CD4-positive, alpha-beta T cell treated with Interleukin-6 at 100 ng/mL for 8 hours (primary cell): ENCODE measurements at places on chromosomes 2 and 18.

GRCh38 chr2:75199428-75200011, at the start of gene TACR1:
TSS of gene TACR1 (minus strand) at chr2:75199520. CDS start at chr2:75198934, 586 bp downstream.
- peak; percentile 8 for DNase-seq

DNA sequence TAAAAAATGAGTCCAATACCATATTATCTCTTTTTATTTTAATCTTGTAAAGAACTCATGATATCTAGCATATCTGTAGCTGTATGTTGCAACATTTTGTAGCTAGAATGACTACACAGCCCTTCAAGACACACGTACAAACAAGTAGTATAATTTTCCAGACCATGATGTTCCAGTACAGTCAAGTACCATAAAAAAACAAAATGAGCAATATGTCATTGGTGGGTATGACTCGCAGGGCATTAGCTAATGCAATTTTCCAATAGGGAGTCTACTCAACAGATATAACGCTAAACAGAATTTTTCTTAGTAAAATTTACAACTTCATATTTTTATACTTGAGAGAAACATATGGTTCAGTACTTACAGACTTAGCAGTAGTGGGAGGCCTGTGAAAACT, 53.6 kb upstream of the UGP2 start:
- no peak for DNase-seq

DNA sequence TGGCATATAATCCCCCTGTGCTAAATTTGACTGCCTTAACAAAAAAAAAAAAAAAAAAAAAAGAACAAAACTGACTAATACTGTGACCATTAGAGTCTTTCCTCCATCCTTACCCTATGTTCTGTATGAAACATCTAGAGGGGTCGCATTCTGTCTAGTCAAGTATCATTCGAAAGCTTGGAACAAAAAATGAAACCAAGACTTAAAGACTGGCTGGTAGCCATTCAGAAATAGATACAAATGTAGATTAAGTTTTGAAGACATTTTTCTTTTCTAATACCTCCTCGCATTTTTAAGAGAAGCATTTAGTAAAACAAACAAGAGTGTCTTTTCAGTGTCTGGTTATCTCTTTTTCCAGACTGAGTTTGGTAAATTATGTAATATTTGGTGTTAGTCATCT, 66.7 kb downstream of the SPATS2L start:
- no peak for DNase-seq

DNA sequence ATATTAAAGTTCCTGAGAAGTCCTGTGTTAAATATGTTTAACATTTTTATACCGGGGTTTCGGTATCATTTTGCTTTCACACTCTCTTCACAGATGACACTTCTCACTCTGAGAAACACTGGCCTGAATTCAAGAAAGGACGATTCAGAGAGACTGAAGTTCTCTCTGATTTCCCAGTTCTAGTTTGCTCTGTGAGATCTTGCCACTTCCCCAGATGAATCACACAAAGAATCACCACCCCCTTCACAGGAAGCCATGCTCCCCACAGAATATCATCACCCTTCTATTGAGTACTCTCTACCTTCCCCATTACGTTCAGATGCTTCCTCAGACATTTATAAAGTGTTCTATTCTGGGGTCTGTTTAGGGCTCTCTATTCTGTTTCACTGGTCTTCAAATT, 16.1 kb upstream of the CD207 start:
- peak; percentile 41 for DNase-seq

DNA sequence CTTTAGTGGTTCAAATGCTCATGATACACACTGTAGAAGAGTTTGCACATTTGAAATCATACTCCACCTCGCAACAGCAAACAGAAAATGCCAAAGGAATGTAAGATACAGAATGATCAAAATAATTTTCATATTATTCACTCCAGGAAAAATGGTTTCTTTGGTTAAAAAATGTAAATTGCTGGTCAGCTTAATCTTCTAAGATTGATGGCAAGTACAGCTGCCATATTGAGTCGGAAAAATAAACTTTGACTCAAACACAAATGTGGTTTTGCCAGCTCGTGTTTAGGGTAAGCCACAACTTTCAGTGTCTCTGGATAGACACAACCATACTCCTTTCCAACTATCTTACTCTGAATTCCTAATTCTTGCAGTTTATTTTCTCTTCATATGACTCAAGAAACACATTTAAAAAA, 154.9 kb upstream of the SMIM21 start:
- no peak for DNase-seq

DNA sequence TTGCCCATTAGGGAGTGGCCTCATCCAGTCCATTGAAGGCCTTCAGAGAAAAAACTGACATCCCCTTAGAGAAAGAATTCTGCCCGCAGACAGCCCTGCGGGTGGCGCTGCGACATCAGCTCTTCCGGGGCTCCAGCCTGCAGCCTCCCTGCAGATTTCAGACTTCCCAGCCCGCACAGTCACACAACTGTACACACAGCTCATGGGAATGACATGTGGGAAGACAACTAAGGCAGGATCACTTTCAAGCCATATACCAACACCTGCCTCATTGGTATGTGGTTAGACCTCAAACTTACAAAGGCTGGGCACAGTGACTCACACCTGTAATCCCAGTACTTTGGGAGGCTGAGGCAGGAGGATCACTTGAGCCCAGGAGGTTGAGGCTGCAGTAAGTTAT, 24.8 kb upstream of the TUBB6 start:
- DNase-seq: no peak

- DNase-seq: no peak
These were observed 355.3 kb upstream of the SMIM21 start for GRCh38 chr18:75782826-75783225.

- no peak for DNase-seq
These were observed 24.1 kb upstream of the OTOS start for GRCh38 chr2:240164586-240164985.

DNA sequence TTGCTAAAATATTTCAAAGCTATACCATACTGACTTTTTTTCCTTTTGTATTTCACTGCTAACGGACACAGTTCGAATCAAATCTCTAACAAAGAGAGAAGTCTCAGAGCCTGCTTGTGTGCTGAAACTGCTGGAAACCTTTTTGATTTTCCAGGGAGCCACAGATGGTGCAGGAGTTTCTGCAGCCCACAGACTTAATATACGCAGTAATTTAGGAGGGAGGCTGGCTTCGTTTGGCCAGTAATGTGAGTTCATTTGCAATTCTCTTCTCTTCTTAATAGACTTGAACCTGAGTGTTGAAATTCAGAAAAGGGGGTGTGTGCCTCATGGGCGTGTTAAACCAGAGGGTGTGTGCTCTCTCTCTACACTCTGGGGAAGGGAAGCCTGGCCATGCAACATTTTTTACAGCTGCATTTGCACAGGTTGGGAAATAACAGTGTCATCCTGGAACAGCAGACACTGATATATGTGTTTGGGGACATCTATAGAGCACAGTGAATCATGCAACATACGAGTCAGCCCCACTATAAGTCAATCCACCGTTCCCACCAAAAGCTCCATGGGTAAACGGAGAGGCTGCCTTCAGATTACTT, 333.0 kb downstream of the CLIP4 start:
- DNase-seq: no peak

- DNase-seq: no peak
These were observed 501.9 kb upstream of the KLHL29 start for GRCh38 chr2:22883054-22883453.

DNA sequence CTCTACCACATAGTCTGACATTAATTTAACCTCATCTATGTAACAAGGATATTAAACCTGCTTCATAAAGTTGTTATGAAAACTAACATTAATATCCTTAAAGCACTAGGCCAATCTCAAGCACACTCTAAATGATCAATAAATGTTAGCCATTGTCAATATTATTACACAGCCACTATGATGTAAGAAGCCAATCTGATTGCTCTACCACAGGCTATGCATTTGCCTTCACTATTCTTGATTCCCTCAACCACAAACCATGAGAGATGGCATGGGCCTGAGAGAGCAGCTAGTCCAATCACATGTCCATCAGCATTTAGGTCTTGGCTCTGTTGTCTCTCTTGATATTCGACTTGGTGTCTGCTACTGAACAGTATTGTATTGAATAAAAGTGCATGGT, 4.2 kb downstream of the SLC25A12 start:
- no peak for DNase-seq

DNA sequence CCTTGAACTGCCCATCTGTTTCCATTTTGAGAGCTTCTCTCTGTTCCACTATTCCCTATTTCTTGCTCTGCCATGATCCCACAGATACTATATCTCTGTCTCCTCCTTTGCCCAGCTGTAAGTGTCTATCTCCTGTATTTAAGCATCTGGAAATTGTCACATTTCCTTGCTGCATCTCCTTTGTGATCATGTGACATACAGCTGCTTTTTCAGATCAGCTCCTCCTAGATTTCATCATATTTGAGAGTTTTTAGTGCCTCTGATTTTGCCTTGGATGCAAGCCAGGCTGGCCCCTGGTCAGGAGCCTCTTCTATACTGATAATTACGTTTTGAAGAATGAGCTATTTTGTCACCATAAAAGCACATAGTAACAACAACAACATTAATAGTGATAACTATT, 131.7 kb upstream of the TNP1 start:
- no peak for DNase-seq

DNA sequence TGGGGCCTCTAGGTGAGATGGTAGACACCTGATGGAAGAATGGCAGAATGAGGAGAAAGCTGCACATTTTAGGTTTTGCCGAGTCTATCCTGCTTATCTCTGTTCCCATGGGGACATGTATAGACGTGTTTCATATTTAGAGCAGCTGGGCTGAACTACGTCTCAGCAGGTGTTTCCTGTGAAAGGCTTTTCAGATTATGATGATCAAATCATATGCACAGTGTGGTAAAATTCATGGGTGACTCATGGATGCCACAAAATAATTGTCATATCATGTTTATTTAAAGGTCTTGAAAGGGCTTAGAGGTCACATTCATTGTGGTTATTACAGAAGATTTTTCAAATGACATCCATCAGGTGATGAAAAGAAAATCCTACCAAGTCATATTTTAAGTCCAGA, 90.5 kb downstream of the ICOS start:
- DNase-seq: peak; percentile 38

DNA sequence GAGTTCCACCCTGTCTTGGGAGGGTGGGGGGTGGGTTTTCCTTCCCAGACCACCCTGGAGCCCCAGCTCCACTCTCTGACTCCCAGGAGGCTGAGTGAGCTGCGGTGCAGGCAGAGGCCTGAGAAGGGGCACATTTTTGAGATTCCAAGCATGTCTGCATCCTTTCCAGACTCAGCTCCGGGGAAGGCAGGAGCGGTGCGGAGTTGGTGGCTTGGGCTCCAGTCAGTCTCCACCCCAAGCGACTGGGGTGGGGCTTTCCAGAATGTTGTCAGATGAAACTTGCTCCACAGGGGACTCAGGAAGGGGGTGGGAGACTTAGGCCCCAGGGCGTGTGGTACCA, 44.2 kb upstream of the HS6ST1 start:
- no peak for DNase-seq

DNA sequence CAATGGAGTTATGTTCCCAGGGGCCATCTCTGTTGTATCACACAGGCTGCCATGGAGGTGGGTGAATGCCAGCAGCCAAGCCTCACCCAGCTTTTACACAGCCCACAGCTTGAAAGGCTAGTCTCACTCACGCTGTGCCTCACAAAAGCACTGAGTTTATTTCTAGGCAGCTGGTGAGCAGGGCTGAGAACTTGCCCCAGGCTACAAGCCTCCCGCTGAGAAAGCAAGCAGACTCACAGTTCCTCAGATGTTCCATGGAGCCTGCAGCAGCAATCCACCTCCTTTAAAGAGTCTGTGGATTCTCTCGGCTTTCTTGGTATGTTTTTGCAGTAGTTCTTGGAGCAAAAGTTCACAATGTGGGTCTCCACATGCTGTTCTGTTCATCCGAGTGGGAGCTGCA, 40.9 kb upstream of the ALKAL2 start:
- no peak for DNase-seq
